ENCODE measurements at places on chromosomes 11 and 22.

- DNase-seq = no peak
These were observed 267.6 kb upstream of the DDI1 start for GRCh38 chr11:103768816-103769215.

DNA sequence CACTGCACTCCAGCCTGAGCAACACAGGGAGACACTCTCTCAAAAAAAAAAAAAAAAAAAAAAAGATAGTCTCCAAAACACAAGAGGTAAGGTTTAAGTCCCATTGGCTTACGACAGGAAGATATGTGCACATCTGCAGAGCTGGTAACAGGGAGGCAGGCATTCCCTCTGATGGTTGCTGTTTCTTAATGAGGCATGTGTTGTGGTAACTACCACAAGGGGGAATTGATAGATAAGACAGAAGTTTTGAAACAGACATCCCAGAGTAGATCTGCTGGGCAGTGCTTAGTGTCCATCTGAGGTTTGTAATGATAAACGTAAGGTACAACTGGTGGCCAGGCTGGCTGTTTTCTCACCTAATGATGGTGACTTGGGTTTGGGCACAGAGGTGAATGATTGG lies 4.7 kb downstream of the EIF1AD start:
- DNase-seq = no peak

GRCh38 chr11:46696212-46696558 lies 4.2 kb downstream of the ARHGAP1 start:
- no peak for DNase-seq

- no peak for DNase-seq
These were observed 209.1 kb downstream of the DDX10 start for GRCh38 chr11:108873941-108874340.

DNA sequence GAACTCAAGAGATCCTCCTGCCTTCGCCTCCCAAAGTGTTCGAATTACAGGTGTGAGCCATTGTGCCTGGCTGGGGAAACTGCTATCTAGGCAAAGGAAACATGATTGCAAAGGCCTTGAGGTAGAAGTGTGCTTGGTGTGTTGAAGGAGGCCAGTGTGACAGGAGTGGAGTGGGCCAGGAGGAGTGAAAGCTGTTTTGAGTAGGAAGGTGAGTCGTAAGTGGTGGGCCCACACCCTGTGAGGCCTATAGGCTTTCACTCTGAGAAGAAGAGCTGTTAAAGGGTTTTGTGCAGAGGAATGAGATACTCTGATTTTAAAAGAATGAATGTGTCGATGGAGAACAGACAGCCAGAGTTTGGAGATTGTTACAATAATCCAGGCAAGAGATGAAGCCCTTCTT lies 43.4 kb downstream of the WEE1 start:
- no peak for DNase-seq
